ENCODE measurements at places on chromosomes 11 and 22.

- no peak for DNase-seq
Measured at GRCh38 chr22:38469306-38469781, 1.4 kb downstream of the KDELR3 start.

DNA sequence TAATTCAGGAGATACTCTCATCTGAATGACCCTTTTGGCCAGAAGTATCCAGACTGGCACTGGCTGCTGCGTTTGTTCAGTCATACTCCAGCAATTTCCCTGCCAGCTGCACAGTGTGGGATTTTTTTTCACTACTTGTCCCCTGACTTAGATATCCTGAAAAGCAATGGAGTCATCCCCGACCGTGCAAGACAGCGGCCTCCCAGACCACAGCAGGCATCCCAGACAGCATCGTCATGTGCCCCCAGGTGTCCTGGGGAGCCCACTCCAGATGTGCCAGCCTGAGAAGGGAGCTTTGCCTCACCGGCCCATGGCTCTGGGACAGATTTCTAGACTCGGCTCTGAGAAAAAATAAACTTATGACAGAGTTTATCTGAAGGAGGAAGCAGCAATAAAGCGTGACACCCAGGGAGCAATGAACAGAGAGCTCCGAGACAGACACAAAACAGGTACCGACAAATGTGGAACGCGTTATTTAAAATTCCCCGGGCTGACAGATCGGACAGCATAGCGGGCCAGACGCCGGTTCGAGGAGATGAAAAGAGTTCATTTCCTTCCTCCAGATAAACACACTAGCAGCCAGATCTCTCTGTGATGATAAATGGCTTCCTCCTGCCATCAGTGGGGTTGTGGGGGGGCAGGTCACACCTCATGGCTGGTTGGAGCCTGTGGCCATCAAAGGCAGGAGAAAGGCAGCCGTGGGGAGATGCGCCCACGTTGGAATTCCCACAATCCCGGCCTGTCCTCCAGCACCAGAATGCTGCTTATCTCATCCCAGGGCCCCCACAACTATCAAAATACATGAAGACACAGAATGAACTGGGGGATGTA is 106.4 kb upstream of the FGF3 start:
- DNase-seq: no peak

- DNase-seq: no peak
Measured at GRCh38 chr22:20742764-20743163, 31.1 kb upstream of the SERPIND1 start.

DNA sequence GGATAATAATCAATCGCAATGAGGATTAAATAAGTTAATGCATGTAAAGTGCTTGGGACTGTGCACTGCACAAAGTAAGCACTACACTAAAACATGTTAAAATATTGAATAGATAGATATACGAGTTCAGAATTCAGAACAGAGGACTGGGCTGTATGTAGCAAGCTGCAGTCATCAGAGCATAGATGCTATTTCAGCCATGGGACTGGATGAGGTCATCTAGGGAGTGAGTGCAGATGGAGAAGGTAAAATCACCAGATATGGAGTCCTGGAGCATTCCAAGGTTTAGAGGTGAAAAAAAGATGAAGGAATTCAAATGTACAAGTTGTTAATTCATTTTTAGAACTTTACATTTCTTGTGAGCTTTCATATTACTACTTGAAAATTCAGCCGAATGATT is 347.5 kb upstream of the DDI1 start:
- no peak for DNase-seq

GRCh38 chr11:126160345-126161022 is 51.0 kb downstream of the RPUSD4 start:
- DNase-seq: no peak

DNA sequence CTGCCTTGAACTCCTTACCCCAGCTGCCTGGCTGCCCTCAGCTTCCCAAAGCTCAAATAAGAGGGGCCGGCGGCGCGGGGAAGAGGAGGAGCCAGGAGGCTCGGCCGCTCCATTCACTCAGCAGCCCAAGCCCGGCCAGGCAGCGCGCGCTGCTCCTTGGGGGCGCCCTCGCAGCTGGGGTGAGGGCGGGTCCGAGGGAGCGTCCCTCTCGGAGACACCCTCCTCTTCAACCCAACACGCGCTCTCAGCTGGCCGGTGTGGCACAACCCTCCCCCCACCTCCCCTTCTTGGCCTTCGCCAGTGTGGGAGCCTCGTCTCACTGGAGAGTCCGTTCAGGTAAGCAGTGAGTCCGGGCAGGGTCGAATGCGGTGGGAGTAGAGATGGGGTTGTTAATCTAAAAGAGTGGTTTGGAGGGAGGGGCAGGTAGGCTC is at the start of gene WT1:
WT1 (minus strand) TSS at position 29 of the 431 bp plus-strand sequence.
- no peak for DNase-seq

DNA sequence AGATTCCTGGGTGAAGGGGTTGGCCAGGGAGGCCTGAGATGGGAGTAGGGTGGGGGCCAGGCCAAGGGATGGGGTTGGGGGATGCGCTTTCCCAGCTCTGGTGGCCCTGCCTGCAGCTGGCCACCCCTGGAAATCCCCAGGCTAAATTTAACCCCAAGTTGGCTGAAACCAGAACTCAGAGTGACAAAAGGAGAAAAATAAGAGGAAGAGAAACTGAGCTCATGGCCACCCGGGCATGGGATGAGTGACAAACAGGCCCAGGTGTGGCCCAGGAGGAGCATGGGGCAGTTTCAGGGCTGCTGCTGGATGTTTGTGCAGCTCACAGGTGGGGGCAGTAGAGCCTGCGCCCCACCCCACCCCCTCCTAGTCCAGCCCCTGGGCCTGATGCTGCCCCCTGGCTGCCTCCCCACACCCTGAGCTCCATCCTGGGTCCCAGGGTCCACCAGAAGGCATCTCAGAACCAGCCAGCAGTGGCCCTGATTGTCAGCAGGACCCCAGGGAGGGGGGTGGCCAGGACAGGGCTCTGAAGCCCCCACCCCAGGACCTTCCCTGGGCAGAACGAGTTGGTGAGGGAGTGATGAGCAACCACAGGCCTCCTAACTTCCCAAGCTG is 48.0 kb downstream of the IGLL5 start:
- DNase-seq: no peak

DNA sequence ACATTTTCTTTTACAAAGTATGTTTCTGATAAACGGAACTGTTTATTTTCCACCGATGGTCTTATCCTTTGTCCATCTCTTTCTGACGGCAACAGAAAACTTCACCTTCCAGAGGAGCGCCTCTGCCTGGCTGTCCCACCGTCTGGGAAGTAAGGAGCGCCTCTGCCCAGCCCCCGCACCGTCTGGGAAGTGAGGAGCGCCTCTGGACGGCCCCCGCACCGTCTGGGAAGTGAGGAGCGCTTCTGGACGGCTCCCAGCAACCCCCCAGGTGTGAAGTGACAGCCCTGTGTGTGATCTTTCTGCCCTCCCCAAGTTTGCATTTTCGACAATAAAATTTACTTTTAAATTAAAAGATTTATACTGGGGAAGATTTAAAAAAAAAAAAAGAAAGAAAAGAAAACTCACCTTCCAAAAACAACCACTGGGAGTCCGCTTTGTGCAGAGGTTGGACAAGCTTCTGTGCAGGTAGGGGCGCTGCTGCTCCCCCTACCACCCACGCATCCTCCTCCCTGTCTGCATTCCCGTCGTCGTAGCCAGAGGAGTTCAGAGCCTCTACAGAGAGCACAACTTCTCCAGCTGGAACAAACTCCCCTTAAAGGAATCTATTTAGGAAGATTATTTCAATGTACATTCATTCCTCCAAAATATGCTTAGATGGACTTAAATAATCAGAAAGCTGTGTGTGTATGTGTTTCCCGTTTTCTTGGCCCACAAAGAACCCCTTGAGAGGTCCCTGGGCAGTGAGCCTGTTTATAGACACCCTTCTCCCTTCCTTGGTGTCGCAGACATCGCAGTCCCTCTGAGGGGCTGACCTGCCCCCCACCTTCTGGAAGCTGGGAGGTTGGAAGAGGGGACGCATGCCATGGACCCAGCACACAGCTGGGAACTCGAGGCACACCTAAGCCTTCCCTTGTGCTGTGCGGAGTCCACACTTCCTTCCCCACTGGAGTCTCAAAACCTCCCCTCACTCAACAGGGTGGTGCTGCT is 849 bp upstream of the APOBEC3B start:
- peak; percentile 17 for DNase-seq

DNA sequence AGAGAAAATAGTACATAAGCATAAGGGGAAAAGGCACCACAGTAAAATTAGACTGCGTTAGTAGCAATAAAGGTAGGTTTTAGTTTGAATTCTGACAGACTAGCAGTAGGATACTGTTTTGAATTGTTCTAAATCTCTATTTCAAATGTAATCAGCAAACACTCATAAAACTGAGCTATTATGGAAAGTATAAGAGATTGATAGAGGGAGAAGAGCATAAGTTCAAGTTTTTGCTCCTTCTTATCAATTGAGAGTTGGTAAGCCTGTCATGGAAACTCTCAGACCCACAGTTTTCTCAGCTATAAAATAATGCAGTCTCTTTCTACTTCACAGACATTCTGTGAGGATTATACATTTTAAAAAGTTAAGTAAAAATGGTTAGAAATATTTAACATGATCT is 840.2 kb upstream of the CNTN5 start:
- DNase-seq: no peak

DNA sequence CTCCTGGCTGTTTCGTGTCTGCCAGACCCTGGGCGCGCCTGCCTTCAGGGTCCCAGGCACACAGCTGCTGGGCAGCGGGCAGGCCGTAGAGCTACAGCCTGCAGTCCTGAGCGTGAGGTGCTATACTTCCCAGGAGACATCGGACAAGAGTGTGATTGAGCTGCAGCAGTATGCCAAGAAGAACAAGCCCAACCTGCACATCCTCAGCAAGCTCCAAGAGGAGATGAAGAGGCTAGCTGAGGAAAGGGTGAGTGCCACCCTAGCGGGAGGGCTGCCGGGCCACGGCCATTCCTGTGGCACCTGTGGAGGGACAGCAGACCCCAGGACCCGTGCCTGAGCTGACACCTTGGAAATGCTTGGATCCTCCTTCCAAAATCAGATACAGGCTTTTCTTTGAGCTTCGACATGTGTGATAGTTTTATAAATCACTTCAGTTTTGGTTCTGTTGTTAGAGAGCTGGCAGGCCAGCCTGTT is 7.1 kb upstream of the RANBP1 start:
- no peak for DNase-seq

GRCh38 chr11:82831364-82831763 is 68.9 kb downstream of the PRCP start:
- no peak for DNase-seq

- DNase-seq: no peak
Measured at GRCh38 chr11:78209478-78209877, 20.8 kb downstream of the USP35 start.

DNA sequence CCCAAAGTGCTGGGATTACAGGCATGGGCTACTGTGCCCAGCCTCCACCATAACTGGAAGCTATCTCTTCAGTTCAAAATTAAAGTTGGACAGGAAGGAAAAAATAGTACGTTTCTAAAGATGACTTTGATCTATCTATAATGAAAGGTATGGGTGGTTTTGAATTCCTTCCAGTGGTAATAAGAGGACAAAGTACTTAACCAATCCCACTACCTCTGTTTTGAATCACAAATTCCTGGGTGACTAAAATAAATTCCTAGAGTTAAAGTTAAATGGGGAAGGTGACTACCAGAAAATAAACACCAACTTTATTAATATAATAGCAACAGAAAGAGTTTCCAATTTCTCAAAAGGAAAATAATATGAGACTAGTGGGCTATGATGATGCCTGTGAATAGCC is 9.1 kb downstream of the PHF5A start:
- DNase-seq: no peak

DNA sequence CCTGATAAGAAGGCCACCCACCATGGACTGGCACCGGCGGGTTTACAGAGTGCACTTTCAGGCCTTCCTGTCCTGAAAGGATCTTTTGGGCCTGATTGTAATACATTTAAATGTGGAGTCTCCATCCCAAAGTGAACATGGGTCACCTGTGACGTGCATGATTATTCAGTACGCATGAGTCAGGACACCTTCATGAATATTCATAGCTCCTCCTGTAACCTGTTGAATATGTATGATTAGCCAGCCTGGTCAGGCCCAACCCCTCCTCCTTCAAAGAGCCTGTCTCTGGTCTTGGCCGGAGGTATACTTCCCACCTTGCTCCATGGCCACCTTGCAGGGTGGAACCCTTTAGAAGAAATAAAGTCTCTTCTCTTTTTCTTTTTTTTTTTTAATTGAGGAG is 75.9 kb upstream of the NUP50 start:
- DNase-seq: no peak

GRCh38 chr11:46444305-46444704 is 52.7 kb upstream of the CHRM4 start:
- no peak for DNase-seq

GRCh38 chr22:49116021-49116420 is 711.7 kb downstream of the BRD1 start:
- no peak for DNase-seq

DNA sequence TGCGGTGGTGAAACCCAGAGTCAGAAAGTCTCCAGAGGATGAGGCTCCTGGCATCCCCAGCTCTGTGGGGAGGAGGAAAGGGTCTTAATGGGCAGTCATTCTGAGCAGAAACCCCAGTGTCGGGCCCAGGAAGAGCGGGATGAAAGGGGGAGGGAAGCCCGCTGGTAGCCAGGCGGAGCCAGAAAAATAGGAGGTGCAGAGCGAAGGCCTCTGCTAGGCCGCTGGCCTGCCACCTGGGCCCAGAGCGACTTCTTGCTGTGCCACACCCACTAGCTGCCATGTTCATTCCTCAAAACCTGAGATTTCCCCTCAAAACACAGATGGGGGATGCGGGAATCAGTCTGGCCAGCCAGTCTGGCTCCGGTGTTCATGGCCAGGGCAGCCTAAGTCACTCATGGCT is 650 bp upstream of the POU2AF3 start:
- no peak for DNase-seq

DNA sequence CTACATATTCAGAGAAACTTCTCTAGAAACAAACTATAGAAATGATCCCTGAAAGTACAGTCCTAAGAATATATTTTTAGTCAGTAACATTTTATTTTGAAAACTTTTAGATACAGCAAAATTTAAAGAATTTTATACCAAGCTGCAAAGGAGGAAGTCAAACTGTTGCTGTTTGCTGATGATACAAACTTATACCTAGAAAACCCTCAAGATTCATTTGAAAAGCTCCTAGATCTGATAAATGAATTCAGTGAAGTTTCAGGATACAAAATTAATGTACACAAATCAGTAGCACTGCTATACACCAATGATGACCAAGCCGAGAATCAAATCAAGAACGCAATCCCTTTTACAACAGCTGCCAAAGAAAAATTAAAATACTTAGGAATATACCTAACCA is 10.1 kb downstream of the ZBTB44 start:
- no peak for DNase-seq

DNA sequence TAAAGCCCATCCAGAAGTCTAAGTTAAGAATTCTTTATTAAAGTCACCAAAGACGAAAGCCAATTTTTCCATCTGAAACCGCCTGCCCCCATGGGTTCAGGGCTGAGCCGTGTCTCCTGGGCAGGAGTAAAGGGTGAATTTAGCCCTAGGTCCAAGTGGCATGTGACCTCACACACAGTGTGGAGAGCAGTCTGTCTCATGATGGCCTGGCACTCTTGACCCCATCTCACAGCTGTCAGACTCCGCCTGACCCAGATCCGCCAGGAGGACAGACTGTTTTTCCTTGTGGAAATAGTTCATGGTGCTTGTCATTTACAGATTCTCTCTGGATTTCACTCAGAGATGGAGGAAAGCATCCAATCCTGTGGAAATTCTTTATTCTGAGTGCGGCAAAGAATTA is 109.7 kb downstream of the GALNT18 start:
- DNase-seq: no peak

- DNase-seq: no peak
Measured at GRCh38 chr22:50294319-50294656, 13.2 kb downstream of the PLXNB2 start.

- no peak for DNase-seq
Measured at GRCh38 chr22:36536717-36537116, 7.8 kb upstream of the EIF3D start.

GRCh38 chr11:61153593-61154095 is 7.6 kb downstream of the VPS37C start:
- DNase-seq: no peak

Measured in fibroblast of the conjunctiva (primary cell).